ENCODE measurements at places on chromosomes 6 and 20.

- no peak for DNase-seq
Observed at GRCh38 chr6:4667591-4667990, 108.6 kb upstream of the CDYL start.

GRCh38 chr6:149233056-149233715 is 84.3 kb upstream of the TAB2 start:
- no peak for DNase-seq

DNA sequence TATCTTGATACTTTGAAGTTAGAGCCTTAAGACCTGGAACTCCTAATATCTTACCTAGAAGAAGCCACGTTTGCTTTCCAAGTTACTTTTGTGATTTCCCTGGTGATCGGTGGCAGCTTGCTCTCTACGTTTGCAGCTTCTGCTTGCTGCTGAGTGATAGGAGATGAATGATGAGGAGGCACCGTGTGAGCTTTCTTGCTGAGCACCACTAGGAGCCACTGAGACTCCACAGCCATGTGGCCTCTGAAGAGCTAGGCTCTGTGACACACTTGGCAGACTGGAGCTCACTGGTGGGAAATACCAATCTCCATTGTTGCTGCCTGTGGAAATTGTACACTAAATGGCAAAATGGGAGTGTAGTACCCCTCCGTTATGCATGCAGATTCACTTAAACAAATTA is 161.8 kb downstream of the IBTK start:
- no peak for DNase-seq

- DNase-seq, result no peak
Observed at GRCh38 chr20:17406051-17406590, 125.1 kb downstream of the BFSP1 start.

- DNase-seq, result no peak
Observed at GRCh38 chr6:73690056-73690455, 5.9 kb upstream of the CD109 start.

DNA sequence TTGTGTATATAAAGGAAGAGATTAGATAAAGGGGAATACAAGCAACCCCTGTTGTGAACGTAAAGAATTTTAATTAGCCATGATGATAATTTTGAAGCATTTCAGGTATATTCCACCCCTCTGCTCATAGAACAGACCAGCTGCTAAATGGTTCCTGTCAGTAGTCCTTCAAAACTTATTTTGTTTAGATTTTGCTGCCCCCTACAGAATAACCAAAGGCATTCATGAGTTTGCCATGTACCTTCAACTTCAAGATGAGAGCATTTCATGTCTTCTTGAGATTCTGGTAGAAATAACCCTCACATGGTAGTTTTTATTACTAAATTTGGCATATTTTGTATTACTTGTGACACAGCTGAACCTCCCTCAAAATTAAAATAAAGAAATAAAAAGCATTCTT is 1586.7 kb downstream of the HACE1 start:
- DNase-seq, result no peak

GRCh38 chr6:56683882-56684281 is 41.2 kb upstream of the DST start:
- no peak for DNase-seq

GRCh38 chr6:12962987-12963386 is 246.4 kb downstream of the PHACTR1 start:
- DNase-seq, result no peak

DNA sequence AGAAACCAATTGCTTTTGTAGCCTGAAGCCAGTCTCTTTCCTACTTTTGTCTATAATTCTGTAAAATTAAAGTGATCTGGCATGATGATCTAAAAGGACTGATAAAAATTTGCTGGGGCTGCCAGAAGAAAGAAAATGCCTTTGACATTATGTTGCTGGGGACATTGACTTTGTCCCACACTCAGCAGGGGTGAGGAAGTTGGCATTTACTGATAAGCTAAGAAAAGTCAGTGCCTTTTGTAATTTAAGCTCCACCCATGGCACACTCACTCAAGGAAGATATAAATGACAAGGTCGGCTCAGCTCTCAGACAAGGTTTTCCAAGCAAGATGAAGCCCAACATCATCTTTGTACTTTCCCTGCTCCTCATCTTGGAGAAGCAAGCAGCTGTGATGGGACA is at the start of gene SEMG1:
SEMG1 (plus strand) TSS at position 309 of the 400 bp plus-strand sequence; CDS start at position 330, 21 bp downstream.
- no peak for DNase-seq

- no peak for DNase-seq
Observed at GRCh38 chr6:90544081-90544480, 42.8 kb downstream of the MAP3K7 start.
